ENCODE measurements at places on chromosomes 3 and 15. TPM values are rescaled to one million over a fixed set of nuclear protein-coding genes. Genes with fewer than 3 reads are reported as not detected.

The RTP3 gene
- not detected for total RNA-seq

The CYP1A2 gene
- not detected for total RNA-seq

DNA sequence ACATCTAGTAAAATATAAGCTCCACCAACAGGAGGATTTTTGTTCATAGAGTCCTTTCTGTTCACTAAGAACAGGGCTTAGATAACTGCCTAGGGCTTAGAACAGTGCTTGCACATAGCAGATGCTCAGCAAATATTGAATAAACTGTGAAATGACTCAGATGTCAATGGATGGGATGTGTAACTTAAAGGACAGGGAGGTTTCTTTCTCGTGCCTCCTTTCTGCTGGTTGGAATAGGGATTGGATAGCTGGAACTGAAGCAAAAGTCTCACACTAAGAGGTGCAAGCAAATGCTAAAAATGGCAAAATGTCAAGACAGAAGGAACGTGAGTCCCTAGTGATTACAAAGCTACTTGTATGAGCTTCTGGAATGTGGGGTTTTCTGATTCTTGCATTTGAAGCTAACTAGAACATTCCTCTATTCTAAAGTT, 392.8 kb upstream of the WNT5A start:
- H3K4me3 ChIP-seq, result no peak overlapping the region
- H3K27ac ChIP-seq, result no peak overlapping the region
- no peaks in the 10 kb centered on the region for H3K4me1 ChIP-seq
- no peaks in the 10 kb centered on the region for H3K36me3 ChIP-seq
- H3K27me3 ChIP-seq, result no peaks in the 10 kb centered on the region
- DNase-seq, result no peak

The CPA3 gene
- not detected for total RNA-seq

The GOLGA8S gene
- 0.42 TPM for total RNA-seq

The SMCO1 gene
- total RNA-seq, result not detected

- no peak for DNase-seq
- no peak overlapping the region for H3K27ac ChIP-seq
- no peak overlapping the region for H3K4me3 ChIP-seq
- no peaks in the 10 kb centered on the region for H3K36me3 ChIP-seq
Observed at GRCh38 chr3:41503998-41504623, 304.8 kb downstream of the CTNNB1 start.

- no peaks in the 10 kb centered on the region for H3K27me3 ChIP-seq
- no peak overlapping the region for H3K4me3 ChIP-seq
- H3K27ac ChIP-seq, result no peak overlapping the region
- no peaks in the 10 kb centered on the region for H3K4me1 ChIP-seq
- DNase-seq, result no peak
- no peaks in the 10 kb centered on the region for H3K36me3 ChIP-seq
Observed at GRCh38 chr3:36210840-36211651, 169.3 kb upstream of the STAC start.

The SGO1 gene
- total RNA-seq, result 0.68 TPM

The GRIP2 gene
- total RNA-seq, result not detected

The NECTIN3 gene
- total RNA-seq, result 4.6 TPM

DNA sequence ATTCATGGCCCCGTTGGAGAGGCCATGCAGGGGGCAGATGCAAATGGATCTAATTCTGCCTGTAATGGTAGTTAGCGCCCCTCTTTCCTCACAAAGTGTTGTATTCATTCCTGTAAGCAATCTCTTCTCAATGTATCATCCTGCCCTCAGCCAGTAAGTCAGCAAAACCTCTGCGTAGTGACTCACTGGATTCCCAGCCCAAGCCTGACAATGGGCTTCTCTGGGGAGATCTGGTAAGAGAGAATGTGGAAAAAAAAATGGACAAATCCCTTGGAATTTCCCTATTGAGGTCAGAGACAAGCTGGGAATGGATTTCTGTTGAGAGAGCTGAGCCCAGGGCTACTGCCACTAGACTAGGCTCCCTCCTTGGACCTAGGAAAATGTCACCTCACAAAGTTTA, 25.4 kb downstream of the ADPGK start:
- H3K4me1 ChIP-seq, result no peaks in the 10 kb centered on the region
- peaks cover 8% of the 10 kb centered on the region for H3K36me3 ChIP-seq
- no peak overlapping the region for H3K4me3 ChIP-seq
- H3K27me3 ChIP-seq, result no peaks in the 10 kb centered on the region

DNA sequence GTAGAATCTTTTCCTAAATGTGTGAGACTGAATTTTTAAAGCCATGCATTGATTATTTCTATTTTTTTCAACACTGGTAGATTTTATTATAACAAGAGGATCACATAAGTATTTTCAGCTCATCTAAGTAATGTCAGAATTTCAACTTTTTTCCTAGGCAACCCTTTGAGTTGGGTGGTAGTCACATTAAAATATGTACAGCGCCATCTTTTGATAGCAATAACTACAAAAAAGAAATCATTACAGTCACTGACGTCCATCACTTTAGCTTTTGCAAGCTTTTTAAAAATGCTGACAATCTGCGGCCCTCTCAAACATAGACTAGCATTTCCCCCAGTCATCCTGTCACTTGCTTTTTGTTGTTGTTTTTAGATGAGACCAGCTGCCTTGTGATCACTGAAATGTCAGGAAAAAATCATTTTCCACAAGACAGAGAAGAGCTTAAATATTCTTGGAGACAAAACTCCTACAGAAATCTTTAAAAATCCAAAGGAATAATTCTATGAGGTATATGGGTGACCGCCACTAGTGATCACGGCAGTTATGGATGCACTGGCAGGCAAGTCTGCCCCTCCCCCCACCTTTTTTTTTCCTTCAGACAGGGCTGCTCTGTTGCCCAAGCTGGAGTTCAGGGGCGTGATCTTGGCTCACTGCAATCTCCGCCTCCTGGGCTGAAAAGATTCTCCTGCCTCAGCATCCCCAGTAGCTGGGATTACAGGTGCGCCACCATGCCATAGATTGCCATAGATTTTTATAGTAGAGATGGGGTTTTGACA, 384.0 kb upstream of the KCNMB2 start:
- no peaks in the 10 kb centered on the region for H3K36me3 ChIP-seq
- DNase-seq, result peak; percentile 3
- H3K4me1 ChIP-seq, result no peaks in the 10 kb centered on the region
- no peak overlapping the region for H3K27ac ChIP-seq
- H3K27me3 ChIP-seq, result no peaks in the 10 kb centered on the region
- no peak overlapping the region for H3K4me3 ChIP-seq

All from naive thymus-derived CD4-positive, alpha-beta T cell (primary cell).